ENCODE measurements at places on chromosomes 5 and 9. TPM values are rescaled to one million over a fixed set of nuclear protein-coding genes. Genes with fewer than 3 reads are reported as not detected.

GRCh38 chr9:35945341-35946018 lies 12.5 kb downstream of the OR2S2 start:
- peak; percentile 85 for DNase-seq

DNA sequence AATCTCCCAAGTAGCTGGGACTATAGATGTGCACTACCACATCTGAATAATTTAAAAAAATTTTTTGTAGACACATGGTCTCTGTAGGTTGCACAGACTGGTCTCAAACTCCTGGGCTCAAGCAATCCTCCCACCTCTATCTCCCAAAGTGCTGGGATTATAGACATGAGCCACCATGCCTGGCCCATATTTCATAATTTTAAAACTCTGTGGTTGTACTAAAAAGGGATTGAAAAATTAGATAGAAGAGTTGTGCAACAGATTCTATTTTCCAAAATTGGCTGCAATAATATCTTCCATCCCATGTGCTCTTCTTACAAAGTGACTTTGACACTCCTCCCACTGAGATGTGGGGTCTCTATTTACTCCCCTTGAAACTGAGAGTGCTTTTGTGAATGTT lies 7.6 kb upstream of the UHRF2 start:
- DNase-seq, result no peak

DNA sequence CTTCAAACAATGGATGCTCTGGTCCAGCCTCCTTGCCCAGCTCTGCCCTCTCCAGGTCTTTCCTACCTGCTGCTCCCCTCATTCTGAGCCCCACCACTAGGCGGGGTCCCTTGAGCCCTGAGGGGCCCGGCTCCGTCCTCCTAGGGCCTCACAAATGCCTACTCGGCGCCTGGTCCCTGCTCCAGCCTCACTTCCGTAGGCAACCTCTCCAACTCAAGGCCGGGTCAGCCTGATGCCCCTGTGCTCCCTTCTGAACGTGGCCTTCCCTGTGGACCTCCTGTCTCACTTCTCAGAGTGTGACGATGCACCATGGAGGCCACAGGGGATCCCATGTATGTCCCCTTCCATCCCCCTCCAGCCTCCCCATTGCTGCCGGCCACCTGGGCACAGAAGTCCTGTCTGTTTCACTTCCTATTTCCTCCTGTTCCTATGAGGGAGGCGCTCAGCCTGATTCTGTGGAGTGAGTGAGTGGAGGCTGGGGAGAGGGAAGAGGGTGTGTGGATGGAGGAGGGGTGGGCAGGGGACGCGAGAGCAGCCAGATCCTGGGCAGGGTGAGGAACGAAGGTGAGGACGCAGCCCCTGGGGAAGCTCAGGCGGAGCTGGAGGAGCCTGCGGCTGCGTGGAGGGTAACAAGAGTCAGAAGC lies 127.2 kb upstream of the FAM120A start:
- DNase-seq, result no peak

- DNase-seq, result no peak
Observed at GRCh38 chr5:129653057-129653375, 94.9 kb upstream of the MINAR2 start.

DNA sequence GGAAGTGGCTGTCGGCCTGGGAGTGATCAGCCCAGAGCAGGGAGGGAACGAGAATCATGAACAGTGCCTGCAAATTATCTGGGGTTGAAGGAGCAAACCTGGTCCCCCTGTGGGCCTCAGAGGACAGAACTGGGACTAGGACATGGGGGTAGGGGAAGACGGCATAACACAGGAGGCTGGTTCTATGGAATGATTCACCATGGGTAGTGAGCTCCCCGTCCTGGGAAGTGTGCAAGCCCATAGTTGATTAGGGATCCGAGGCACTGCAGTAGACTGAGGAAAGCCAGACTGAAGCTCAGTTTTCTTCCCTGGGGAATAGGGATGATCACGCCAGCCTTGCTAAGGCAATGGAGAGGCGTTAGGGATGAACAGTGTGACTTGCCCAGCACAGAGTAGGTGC lies 5.6 kb downstream of the ADGRD2 start:
- no peak for DNase-seq

GRCh38 chr5:1783216-1783554 lies 16.5 kb downstream of the MRPL36 start:
- DNase-seq, result no peak

DNA sequence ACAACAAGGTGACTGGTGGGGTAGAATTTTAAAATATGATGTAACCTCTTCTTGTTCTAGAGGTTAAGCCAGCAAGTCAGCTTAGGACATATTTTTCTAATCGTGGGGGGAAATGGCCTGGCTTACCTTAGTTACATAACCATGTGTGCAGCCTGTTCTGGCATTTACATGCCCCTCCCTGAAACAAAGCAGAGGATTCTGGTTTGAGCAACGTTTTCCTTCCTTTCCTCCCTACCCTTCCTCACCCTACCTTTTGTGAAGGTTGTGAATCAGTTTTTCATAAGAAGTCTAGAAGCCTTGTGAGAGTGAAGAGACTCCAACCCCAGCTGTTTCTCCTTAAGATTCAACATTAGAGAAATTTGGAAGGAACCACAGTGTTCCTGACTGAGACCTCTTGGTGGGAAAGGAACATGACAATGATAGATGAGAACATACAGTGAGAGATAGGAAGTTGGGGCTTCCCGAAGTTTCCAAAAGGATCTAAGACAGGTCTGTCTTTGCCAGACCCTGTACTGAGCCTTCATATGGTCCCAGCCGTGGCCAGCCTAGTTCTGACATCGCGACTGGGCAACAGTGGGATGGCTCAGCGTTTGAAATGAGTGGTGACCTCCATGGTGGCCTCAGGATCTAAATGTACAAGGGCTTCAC lies 365.2 kb downstream of the SPATA31D1 start:
- DNase-seq, result no peak

DNA sequence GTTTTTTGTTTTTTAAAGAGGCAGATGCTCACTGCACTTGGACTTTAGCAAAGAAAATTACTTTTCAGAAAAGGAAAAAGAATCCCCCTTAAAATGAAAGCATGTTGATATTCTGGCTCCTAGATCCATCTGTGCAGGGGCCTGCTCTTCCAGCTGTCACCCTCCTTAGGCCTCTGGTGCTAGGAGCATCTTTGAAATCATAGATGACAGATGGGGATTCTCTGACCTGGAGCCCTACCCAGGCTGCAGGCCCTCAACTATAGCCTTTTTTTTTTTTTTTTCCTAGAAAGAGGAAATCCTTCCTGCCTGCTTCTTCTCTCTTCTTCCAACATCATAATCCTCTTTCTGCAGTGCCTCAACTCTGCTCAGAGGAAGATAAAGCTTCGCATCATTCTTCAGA lies 16.3 kb upstream of the DCP2 start:
- DNase-seq, result no peak

DNA sequence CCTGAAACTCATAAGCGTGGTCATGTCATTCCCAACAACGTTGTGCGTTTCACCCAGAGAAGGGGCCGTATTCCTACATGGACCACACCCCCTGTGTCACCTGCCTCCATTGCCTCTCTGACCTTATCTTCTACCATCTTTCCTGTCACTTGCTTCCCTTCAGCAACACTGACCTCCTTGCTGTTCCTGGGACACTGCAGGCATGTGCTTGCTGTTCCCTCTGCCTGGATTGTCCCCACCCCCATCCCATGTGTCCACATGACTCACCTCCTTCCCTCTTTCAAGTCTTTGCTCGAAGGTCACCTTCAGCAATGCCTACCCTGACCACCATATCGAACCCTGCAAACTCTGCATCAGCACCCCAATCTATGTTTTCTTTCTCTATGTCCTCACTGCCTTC lies 133.2 kb upstream of the ZNF618 start:
- DNase-seq, result no peak

- no peak for DNase-seq
Observed at GRCh38 chr9:21761309-21761901, 41.0 kb upstream of the MTAP start.

The CTXN3 gene
- not detected for total RNA-seq

The INSL6 gene
- not detected for total RNA-seq

The SHISAL2B gene
- total RNA-seq, result not detected

The SNAPC4 gene
- total RNA-seq, result 19.0 TPM

The LHX3 gene
- not detected for total RNA-seq

The LHX2 gene
- total RNA-seq, result not detected

The IFNK gene
- total RNA-seq, result not detected
